ENCODE measurements at places on chromosomes 3 and 15.

GRCh38 chr3:101897013-101897412 is 47.7 kb downstream of the NFKBIZ start:
- DNase-seq, result no peak

- DNase-seq, result no peak
Observed at GRCh38 chr3:150414258-150414657, 6.2 kb downstream of the TSC22D2 start.

DNA sequence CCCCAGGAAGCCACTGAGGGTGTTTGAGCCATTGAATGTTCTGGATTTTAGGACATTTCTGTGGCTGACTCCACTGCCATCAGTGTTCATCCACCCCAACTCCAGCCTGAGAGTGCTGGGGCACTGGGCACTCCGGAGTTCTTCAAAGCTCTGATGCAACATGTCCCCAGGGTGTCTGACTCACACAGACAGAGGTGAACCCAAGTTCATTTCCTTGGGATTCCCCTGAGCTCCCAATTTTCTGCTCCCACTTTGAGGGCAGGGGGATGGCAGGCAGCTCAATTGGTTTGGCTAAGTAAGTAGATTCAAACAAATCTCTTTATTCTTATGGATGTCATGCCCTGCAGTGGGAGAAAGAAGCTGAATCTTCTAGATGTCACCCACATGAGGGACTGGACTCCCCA is 2.2 kb downstream of the STRA6 start:
- DNase-seq, result no peak

DNA sequence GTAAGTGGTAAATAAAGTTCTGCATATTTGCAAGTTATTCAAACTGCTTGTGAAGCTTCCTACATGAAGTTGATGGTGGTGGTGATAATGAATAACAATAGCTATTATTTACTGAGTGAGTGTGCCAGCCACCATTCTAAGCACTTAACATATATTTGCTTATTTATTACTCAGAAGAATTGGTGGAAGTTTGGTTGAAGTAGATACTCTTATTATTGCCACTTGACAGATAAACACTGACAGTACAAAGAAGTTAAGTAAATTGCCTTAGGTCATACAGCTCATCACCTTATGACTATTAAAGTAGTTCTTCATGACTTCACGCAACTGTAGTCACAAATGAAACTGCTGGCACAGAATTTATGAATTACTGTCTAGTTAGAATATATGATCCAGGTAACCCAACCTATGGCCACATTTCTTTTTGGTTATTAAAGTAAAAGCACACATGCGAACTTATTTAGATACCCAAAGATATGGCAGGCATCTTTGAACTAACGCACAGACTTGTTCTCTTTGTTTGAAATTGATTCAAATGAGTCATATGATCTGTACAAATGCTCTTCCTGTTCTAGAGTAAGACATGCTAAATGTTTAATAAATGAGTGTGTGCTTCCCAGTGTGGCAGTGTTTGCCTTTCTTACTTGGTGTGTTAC is 99.8 kb upstream of the NR2F2 start:
- no peak for DNase-seq

- DNase-seq, result no peak
Observed at GRCh38 chr15:34652726-34653033, 69.2 kb upstream of the GOLGA8B start.

DNA sequence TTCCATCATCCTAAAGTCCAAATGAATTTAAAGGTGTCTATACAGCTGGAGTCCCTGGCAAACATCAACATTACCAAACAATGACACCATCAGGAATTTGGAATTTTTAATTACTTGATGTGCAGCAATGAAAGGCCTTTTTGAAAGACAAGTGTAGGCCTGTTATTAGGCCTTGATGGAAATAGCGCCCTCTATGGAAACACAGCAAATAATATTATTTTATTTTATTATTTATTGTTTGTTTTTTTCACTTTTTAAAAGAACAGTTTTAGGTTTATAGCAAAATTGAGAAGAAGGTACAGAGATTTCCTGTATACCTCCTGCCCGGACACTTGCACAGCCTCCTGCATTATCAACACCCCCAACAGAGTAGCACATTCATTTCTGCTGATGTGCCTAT is 18.1 kb upstream of the OR5AC2 start:
- DNase-seq, result no peak

- no peak for DNase-seq
Observed at GRCh38 chr15:68445351-68445750, 13.4 kb upstream of the ITGA11 start.

GRCh38 chr3:22960105-22960984 is 242.8 kb upstream of the UBE2E2 start:
- DNase-seq, result peak; percentile 47

DNA sequence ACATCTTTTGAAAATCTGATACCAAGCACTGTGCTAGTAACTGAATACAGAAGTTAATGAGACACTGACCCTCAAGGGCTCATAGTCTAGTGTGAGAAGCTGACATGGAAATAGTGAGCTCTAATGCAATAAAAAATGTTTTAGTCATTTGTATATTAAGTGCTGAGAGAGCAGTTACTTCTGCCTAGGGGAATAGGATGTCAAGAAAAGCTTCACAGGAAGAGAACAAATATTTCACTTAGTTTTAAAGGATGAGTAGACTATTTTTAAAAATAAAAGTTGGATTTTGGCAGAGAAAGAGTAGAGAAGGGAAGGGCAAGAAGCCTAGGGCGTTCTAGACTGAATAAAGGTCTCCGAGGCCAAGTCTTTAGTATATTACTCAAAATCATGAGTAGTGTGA is 158.4 kb downstream of the ATG7 start:
- DNase-seq, result no peak

GRCh38 chr15:67405208-67406191 is 115.4 kb upstream of the C15orf61 start:
- no peak for DNase-seq

DNA sequence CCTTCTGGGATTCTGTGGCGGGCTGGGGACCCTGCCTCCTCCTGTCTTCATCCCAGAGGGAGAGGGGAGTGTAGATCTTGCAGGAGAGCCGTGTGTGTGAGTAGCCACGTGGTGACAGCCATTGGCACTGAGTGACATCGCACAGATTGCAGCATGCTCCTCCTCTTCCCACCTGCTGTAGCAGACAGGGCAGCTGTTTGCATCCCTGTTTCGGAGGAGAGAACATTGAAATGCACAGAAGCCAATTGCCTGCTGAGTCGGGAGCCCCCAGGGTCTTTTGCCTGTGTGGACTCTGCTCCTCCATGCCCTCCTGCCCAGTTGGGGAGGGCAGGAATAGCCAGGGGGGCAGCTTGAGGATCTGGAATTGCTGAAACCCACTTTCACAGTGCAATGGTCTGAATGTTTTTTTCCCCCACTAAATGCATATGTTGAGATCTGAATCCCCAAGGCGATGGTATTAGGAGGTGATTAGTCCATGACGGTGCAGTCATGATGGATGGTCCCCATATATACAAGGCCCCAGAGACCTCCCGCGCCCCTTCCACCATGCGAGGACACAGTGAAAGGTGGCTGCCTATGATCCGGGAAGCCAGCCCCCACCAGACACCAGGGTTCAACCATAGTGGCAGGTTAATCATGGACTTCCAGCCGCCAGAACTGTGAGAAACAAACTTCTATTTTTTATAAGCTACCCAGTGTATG is 66.8 kb downstream of the CHRNA7 start:
- no peak for DNase-seq

DNA sequence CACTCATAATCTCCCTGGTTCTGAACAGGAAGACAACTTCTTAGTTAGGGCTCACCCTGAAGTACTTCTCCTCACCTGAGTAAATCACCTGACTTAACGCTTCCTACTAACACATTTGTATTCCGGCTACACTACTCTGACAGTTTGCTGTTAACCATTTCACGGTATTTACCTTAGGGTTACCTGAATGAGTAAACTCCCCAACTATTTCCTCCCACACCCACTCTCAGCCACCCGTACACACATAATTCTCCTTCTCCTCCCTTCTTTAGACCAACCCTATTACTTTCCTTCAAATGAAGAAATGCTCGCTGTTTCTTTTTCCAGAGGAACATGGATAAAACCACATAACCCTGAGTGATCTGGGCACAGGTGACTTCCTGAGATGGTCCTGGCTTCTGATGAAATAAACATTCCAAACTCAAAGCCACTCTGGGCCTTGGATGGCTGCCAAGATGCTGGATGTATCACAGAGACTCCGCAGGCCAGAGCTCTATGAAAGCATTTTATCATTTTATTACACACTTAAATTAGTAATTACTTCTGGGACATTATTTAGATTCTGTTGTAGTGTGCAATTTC is 183.6 kb upstream of the ATP11B start:
- peak; percentile 90 for DNase-seq

DNA sequence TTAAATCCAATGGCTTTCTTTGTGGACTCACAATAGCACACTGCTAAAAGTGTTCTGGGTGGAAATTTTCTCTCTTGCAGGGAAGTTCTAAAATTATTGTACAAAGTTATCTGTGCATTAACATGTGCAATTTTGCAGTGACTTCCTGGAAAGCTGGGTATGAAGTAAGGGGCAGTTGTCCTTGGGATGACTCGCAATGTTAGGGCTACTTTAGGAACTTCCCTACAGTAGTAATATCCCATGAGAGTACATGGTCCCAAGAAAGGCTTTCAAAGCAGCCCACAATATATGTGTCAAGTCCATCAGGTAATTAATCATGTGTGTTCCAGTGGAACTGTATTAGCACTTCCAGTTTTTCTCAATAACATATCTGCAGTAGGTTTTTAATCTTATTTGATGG is 201.0 kb upstream of the UBE2E2 start:
- DNase-seq, result no peak

DNA sequence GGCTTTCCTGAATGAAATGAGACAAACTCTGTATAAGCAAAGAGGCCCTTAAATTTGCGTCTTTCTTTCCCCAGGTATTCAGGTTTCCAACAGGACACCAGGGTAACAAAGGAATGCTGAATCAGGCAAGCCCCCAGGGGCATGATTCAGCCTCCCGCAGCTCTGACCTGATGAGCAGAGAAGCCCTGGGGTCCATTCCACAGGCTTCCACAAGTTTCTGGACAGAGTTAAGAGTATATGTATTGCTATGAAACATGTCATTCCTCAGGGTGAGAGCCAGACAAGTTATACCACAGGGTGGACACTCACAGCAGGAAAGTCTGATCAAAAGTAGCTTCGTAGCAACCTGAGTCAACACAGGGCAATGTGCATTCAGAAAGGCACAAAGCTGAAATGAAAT is 68.1 kb upstream of the CTNNB1 start:
- no peak for DNase-seq

GRCh38 chr15:43283526-43283925 is 16.8 kb upstream of the TGM5 start:
- no peak for DNase-seq

DNA sequence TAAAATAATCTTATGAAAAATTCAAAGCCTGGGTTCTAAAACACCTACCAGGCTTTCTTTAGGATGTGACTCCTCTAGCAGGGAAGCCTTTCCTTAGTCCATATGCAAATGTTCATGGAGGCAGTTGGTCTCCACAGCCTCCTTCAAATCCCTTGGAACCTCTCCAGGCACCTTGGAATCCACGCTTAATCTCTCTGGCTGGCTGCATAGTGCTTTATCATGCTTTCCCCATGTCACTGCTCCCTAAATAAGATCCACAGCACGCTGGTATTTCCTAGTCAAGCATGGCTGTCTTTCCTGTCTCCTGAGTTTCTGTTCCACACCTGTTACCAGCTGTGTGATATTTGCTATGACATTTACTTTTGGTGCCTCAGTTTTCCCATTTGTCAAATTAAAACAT is 71.3 kb downstream of the CLSTN2 start:
- no peak for DNase-seq

- no peak for DNase-seq
Observed at GRCh38 chr3:180329847-180330246, 272.1 kb upstream of the TTC14 start.

DNA sequence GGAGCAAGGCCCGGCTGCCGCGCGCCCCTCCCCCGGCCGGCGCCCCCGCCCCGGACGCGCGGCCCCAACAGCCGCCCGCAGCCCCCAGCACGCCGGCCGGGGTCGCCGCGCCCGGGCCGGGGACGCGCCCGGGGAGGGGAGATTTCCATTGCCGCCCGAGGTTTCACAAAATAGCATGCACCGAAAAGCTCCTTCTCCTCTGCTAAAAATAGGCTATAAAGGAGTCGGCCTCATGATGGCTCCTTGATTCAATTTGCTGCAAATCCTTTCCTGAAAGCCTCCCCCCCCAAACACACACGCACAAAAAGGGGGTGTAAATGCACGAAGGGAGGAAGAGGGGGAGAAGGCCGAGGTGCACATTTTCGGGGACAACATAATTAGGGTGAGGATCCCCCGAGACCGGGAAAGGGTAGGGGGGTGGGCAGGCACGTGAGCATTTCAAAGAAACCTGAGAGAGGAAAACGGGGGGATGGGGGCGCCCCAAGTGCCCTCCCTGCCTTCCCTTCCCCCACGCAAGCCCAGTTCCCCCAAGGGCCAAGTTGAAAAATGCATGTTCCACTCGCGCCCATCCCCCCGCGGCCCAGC is 734 bp downstream of the TBL1XR1 start:
- DNase-seq, result no peak

DNA sequence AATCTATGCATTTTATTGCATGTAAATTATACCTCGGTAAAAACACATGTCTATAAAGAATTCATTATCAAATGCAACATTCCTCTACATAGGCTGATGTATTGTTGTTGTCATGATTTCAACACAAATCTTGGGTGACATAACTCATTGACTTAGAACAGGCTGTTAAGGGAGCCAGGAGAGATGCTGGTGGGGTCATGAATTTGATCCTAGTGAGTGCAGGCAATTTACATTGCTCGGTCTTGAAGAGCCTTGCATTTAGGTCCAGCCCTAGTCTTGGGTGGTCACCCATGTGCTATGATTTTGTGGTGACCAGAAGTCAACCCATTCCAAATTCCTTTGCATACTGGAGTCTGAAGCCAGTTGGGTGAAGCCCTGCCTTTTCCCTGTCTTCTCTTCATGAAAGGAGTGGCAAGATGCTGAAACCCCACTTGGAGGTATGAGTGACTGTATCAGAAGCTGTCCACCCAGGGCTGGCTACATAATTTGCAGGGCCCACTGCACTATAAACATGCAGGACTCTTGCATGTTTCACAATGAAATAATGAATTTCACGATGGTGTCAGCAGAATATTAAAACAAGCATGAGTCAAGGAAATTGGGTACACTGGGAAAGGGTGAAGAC is 59.2 kb downstream of the RPLP1 start:
- no peak for DNase-seq

DNA sequence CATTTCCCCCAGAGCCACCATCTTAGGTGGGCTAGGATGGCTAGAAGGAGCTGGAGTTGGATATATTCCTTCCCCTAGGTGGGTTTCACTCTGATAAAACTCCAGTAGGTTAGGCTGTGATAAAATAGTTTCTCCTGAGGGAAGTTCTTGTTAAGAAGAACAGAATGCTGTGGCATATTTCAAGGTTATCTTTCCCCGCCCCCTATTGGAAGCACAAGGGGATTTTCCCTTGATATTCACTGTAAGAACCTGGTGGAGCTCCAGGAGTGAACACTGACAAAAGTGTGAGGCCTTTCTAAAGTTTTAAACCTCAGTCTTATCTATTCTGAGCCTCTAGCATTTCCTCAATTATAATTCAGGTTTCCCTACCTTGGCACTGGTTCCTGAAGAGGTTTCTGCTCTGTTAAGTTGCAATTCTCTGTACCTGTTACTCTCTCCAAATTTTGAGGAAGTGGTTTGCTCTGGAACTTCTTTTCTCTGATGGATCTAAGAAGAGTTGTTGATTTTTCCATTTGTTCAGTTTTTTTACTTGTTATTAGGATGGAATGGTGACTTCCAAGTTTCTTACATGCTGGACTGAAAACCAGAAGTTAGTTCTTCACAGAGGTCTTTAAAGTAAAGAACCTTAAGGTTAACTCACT is 113.5 kb downstream of the GMPS start:
- DNase-seq, result no peak
